ENCODE measurements at places on chromosomes 1 and 21.

DNA sequence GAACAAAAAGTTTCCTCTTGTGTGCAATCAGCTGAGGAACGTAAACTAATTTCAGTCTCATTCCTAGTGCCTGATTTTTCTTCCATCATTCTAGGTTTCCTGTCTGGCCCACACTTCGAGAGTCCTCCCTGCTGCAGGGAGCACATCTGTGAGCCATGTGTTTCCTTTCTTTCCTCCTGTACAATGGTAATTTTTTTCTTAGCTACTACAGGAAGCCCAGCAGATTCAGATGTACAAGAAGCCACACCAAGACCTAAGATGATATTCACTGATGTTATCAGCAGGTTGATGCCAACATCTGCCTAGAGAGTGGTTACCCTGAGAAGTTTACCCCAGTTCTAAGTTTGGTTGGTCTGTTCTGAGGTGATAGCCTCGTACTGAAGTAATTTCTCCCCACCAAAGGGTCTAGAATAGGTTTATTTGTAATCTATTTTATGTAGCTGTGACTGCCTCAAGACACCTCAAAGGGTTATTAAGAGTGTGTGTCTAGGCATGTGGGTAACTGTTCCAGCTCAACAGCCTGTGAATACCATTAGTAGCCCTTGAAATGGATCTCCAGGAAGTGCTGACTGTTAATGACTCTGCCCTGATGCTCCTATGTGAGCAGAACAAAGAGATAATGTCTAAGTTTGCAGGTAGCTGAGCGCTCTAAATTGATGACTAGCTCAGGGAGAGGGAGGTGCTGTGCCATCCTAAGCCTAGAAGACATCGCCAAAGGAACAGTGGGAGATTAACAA lies 31.7 kb upstream of the CLDN14 start:
- DNase-seq = no peak

DNA sequence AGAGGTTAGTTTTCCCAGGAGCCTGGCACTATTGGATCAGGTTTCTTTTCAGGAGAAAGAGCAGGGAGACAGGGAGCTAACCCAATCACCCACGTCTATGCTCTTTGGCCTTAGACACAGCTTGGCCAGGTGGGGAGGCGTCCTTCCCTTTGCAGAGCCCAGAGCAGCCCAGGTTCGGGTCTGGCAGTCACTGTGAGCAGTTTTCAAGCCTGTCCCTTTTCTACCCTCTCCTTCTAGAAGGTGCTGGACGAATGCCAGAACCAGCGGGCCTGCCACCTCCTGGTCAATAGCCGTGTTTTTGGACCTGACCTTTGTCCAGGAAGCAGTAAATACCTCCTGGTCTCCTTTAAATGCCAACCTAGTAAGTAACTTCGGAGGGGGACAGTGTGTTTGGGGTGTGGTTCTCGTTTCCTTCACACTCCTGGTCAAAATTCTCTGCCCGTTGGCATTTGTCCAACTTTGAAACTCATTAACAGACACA lies 44.9 kb downstream of the EVA1C start:
- DNase-seq = peak; percentile 59

GRCh38 chr1:177862916-177863315 lies 106.9 kb downstream of the SEC16B start:
- no peak for DNase-seq

DNA sequence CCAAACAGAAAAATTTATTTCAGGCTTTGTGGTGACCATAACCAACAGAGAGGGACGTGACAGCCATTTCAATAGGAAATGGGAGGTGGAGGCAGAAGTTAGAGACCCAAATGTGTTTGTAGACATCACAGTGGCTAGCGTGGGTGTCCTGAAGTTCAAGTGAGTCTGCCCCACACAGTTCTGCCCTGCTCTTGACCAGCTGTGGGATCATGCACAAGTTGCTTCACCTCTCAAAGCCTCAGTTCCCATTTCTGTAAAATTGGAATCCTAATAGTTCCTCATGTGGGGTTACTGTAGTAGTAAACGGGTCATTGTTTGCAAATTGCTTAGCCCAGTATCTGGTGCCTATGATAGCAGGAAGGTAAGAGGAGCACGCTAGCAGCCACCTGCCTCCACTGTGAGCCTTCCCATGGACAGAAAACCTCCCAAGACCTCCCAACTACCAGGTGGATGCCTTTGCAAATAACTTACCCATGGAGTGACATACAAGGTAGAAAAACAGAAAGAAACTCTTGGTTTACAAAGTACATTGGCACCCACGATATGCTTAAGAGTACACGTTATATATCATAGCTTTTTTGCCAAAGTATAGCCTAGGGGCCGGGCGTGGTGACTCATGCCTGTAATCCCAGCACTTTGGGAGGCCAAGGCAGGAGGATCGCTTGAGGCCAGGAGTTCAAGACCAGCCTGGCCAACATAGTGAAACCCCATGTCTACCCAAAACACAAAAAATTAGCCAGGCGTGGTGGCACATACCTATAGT lies 29.1 kb downstream of the FHAD1 start:
- DNase-seq = no peak

DNA sequence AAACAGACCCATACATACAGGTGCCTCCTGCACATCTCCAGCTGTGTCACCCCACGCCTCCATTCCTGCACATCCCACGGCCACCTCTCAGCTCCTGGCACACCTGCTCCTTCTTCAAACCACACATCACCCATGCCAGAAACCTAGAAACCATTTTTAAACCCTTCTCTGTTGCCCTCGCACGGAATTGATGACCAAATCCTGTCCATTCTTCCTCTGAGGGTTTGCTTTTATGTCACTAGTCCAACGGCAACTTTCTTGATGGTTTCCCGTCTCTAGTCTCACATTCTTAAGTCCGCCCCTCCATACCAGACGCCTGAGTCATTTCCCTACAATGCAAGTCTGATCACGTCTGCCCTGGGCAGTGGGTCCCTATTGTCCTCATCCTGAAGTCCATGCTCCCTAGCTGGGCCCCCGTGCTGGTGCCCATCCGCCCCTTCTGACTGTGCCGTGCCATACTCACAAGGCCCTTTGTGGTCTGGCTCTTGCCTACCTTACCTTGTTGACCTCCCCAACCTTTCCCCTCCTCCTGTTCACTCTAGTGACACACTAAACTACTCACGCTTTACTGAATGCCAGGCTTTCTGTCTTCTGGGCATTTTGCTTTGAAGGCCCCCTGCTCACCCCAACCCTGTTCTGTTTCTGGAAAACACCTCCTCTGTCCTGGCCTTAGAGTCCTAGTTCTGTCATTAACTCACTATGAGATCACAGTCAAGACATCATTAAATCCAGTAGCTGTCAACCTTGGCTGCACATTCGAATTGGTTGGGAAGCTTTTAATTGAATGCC lies 17.6 kb downstream of the SLC2A1 start:
- peak; percentile 98 for DNase-seq

GRCh38 chr1:12542616-12543592 lies 75.1 kb downstream of the DHRS3 start:
- no peak for DNase-seq

DNA sequence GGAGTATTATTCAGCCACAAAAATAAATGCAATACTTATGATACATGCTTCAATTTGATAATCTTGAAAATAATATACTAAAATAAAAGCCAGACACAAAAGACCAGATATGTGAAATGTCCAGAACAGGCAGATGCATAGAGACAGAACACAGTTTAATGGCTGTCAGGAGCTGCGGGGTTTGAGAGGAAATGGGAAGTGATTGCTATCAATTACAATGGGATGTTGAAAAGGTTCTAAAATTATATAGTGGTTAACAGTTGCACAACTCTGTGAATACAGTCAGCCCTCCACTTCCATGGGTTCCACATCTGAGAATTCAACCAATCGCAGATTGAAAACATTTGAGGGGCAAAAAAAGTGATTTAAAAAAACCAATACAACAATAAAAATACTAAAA lies 54.0 kb downstream of the LTN1 start:
- no peak for DNase-seq

GRCh38 chr1:156160000-156160742 lies 6.8 kb downstream of the SEMA4A start:
- DNase-seq = no peak

DNA sequence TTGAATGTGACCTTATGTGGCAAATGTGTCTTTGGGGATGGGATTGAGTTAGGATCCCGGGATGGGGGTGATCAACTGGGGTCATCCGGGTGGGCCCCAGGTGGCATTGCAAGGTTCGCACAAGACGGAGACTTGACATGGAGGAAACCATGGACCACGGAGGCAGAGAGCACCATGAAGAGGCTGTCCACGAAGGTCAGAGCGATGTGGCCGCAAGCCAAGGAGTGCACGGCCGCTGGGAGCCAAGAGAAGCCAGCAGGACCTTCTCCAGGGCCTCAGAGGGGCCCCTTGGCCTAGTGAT lies 22.3 kb upstream of the COL18A1 start:
- no peak for DNase-seq

- DNase-seq = no peak
These were observed 18.3 kb downstream of the KCNC4 start for GRCh38 chr1:110228381-110228780.

- no peak for DNase-seq
These were observed 4.7 kb upstream of the FTCD start for GRCh38 chr21:46159841-46160656.

DNA sequence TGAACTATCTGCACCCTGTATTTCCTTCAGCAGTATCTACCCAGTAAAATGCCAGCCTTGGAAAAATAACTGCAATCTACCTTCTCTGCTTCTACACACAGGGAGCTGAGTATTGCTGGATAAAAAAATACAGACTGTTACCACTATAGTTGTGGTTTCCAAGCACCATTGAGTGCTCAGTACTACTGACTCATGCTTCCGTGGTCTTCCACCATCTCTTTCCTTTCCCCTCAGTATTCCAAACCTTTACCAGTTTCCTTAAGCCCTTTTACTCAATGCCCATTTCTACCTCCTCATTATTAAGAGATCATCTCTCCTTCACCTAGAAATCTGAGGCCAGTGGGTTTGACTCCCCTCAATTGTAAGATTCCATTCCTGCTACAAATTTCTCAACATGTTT lies 23.8 kb downstream of the GLMN start:
- no peak for DNase-seq

- no peak for DNase-seq
These were observed 70.8 kb downstream of the SYT2 start for GRCh38 chr1:202639500-202639899.

- DNase-seq = no peak
These were observed at the start of gene LAPTM5 for GRCh38 chr1:30757352-30758120. Gene LAPTM5, minus strand, starts transcription at chr1:30757774. Its CDS starts 29 bp downstream, at chr1:30757745.

DNA sequence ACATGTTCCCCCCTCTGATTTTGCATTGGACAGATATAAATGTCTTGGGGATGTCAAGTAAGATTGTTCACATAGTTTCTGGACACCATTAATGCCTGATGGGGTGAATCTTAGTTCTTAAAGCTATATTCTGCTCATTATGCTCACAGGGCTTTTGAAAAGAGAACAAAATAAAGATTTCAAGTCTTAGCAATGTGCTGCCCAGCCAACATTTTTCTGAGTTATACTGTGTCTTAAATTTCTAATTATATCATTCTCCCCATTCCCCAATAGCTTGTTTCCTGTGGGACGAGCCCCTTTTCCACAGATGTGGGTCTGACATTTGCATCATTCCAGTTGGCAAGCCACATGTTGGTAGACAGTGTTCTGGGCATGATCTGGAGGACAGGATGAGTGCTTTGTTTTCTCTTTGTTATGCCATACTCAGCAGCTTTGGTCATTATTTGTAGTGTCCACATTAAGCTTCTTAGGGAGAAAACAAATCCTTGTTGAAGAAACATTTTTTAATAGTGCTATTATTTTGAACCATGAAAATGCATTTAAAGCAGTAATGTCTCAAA lies 32.8 kb downstream of the MTARC1 start:
- no peak for DNase-seq

DNA sequence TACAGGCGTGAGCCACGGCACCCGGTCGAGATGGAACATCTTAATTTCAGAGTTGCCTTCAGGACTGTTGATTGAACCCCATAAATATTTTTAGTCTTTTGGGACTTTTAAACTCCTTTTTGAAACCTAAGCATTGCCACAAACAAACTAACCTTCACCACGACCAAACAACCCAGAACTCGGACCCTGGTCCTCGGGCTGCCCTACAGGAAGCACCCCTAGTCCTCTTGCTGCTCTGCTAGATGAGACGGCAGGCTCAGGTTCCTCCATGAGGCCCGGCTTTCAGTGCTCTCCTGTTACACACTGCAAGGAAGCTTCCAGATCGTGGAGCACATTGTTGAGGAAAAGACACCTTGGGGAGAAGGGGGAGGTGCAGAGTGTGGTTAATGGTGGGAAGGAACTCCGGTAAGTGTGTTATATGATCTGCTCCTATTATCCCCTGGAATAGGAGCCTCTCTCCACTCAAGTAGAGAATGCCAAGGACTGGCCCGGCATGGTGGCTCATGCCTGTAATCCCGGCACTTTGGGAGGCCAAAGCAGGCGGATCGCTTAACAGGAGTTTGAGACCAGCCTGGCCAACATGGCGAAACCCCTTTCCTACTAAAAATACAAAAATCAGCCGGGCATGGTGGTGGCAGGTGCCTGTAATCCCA lies 5.7 kb downstream of the EPHX1 start:
- DNase-seq = no peak

GRCh38 chr1:201739492-201740085 lies 89.4 kb upstream of the IPO9 start:
- DNase-seq = no peak

GRCh38 chr21:33966324-33966949 lies 50.8 kb upstream of the ATP5PO start:
- no peak for DNase-seq

DNA sequence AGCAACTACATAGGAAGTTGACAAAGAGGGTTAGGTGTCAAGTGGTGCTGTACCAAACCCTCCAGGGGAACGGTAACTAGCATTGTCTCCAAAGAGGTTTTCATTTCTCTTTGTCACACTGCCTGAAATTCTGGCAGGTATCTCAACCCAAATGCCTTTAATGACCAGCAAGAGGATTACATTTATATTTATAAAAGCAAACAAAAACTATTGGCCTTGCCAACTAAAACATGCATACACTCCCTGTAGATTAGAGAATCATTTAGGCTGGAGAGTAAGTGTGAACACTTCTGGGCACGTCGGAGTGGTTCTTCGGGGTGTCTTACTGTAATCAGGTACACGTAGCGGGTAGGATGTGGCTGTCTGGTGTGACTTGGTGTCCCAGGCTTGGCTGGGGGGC lies 84.9 kb downstream of the VPS26C start:
- no peak for DNase-seq

DNA sequence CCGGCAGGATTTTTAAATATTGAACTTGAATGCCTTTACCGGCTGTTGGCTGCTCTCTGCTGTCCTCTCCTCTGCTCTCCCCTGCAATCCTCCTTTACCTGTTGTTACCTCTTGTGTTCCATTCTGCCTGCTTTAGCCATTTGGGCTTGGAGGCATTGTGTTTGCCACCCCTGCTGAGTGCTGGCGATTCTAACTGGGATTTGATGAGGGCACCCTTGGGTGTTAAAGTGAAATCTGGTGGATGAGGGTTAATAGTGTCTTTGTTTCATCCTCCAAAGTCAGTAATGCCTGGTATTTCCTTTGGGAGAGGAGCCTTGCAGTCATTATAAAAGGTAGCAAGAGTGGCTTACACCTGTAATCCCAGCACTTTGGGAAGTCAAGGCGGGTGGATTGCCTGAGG lies 9.9 kb downstream of the SZRD1 start:
- no peak for DNase-seq
